ENCODE measurements at places on chromosomes 12 and 14.

DNA sequence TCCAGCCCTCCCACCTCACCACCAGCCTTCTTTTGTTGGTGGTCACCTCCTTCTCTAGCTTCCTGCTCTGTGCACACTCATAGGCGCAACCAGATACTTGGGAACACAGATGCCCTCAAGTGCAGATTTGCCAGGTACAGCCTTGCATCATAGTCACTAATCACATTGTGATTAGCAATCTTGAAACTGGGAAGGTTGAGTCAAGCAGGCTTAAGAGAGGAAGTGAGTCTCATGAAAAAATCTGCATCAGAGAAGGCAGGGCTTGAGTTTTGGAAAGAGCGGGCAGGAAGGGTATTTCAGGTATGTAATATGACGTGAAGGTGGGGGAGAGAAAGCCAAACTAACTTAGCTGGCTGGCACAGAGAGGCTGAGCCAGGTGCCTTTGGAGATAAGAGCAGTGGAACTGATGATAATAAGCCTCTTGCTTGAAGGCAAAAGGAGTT is 2.7 kb upstream of the RABGGTA start:
- DNase-seq: no peak

- DNase-seq: no peak
Observed at GRCh38 chr14:72104011-72104613, 171.9 kb downstream of the RGS6 start.

DNA sequence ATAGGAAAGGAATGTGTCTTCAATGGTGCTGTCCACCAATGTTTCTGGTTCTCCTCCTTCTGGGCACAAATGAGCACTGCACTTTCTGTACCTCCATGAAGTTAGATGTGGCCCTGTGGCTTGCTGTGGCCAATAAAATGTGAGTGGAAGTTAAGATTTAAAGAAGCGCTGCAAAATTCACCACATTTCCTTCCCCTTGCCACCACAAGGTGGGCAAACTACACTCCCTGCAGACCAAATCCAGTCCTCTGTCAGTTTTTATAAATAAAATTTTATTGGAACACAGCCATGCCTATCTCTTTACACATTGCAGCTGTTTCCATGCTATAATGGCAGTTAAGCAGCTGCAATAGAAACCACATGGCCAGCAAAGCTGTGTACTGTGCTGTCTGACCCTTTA is 141.4 kb upstream of the TMPO start:
- no peak for DNase-seq

- DNase-seq: no peak
Observed at GRCh38 chr12:109607618-109608017, 34.0 kb downstream of the MVK start.

DNA sequence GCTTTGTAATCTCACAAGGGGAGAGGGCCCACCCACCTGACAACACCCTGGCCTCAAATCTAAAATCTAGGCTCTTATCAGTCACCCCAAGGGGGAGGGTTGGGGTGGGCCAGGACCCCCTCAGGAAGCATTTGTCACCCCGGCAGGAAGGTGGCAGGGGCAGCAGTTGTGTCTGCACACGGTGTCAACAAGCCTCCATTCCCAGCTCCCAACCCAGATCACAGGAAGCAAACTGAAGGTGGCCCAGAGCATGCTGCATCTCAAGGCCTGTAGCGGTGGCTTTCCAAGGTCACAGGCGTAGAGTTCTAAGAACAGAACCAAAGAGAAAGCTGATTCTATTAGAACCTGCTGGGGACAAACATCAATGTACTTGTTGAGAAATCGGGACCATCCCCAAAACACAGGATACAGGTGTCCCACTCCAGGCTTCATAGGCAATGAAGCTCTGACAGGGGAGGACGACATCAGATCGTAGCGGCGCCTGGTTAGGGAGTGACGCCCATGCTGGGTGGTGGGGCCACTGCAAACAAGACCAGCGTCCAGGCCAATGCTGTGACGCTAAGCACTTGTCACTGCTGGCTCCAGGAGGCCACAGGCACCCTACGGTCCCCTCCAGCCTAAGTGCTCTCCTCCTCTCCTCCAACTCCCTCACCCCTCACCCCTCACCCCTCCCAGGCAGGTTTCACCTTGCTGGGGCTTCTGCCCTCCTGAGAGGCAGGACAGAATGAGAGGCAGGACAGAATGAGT is 52.9 kb downstream of the CCDC88C start:
- DNase-seq: no peak
